SIG-M5 (cell line): ENCODE measurements at places on chromosomes 11 and 22.

DNA sequence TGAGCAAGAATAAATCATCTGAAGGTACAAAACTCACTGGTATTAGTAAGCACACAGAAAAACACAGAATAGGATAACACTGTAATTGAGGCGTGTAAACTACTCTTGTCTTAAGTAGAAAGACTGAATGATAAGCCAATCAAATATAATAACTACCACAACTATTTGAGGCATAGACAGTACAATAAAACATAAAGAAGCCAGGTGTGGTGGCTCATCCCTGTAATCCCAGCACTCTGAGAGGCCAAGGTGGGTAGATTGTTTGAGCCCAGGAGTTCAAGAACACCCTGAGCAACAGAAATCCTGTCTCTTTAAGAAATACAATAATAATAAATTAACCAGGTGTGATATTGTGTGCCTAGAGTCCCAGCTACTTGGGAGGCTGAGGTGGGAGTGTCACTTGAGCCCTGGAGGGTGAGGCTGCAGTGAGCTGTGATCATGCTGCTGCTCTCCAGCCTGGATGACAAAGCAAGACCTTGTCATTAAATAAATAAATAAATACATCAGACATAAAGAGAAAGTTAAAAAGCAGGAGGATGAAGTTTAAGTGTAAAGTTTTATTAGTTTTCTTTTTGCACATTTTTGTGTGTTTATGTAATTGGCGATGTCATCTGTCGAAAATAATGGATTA, 390.6 kb downstream of the DYNC2H1 start:
- no peak for DNase-seq

DNA sequence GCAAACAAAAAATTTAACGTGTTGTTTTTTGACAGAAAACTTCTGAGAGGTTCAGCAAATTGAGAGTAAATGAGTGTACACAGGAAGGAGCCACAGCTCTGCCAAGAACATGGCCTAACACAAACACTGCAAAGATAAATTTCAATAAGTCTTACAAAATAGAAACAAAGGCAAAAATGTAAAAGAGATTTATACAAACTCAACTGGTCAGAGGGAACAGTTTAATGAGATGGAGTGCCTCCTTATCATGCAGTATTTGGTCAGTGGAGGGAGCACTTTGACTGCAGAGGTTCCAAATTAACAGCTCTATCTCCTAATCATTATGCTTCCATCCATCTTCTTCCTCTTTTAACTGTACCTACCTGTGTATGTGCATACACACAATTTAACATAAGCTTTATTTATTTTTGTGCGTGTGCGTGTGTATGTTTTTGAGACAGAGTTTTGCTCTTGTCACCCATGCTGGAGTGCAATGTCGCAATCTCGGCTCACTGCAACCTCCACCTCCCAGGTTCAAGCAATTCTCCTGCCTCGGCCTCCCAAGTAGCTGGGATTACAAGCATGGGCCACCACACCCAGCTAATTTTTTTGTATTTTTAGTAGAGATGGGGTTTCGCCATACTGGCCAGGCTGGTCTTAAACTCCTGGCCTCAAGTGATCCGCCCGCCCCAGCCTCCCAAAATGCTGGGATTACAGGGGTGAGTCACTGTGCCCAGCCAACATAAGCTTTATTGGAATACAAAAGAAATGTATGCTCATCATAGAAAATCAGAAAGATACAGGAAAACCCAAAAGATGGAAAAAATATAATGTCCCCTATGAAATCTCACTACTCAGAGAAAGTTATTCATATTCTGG, 111.9 kb downstream of the MRTFA start:
- DNase-seq, result no peak

- no peak for DNase-seq
Measured at GRCh38 chr11:123437236-123437979, 7.3 kb downstream of the GRAMD1B start.

GRCh38 chr11:21068886-21069285, 399.5 kb downstream of the NELL1 start:
- DNase-seq, result no peak

- no peak for DNase-seq
Measured at GRCh38 chr11:71129624-71130023, 122.8 kb downstream of the SHANK2 start.

GRCh38 chr11:132445859-132446291, 1075.5 kb downstream of the NTM start:
- DNase-seq, result no peak

- DNase-seq, result no peak
Measured at GRCh38 chr11:22190827-22191463, 1.9 kb upstream of the ANO5 start.

- DNase-seq, result no peak
Measured at GRCh38 chr11:45322111-45322705, 36.1 kb upstream of the SYT13 start.

DNA sequence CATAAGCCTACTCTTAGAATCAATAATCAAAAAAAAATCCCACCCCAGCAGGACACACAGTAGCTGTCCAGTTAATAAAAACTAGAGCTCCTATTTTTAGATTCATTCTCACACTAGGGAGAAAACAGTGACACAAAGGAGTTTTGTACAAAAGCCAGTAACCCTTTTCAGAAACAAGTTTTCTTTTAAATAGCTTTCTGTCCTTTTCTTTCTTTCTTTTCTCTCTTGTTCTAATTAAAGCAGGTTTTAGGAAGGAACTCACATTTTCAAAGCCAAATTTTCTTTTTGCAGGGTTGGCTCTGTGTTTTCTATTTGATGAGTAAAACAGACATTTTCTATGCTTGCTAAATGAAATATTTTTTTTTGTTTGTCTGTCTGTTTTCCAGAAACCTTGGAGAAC, 1390.7 kb downstream of the FAM181B start:
- DNase-seq, result no peak

DNA sequence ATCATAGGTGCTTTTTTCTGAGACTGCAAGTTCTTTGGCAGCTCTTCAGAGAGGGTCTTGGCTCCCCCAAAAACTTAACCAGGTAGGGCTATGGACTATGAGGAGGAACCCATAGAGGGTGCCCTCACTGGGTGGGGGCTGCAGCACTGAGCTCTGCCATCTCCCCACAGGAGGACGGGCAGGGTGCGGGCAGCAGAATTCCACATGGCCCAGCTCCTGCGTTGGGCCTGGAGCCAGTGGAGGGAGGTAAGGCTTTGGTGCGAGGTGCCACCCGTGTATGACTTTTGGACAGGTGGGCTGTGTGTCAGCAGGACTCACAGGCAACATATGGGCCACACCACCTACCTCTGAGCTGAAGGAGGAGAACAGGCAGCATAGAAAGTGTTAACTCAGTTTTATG, 58.4 kb downstream of the PISD start:
- DNase-seq, result no peak
